ENCODE measurements at places on chromosomes 2 and 18.

GRCh38 chr2:20418519-20418918 lies 28.4 kb upstream of the RHOB start:
- DNase-seq = no peak

- DNase-seq = no peak
Measured at GRCh38 chr2:192379736-192380135, 185.0 kb upstream of the TMEFF2 start.

GRCh38 chr18:36745219-36745975 lies 83.4 kb downstream of the TPGS2 start:
- DNase-seq = no peak

DNA sequence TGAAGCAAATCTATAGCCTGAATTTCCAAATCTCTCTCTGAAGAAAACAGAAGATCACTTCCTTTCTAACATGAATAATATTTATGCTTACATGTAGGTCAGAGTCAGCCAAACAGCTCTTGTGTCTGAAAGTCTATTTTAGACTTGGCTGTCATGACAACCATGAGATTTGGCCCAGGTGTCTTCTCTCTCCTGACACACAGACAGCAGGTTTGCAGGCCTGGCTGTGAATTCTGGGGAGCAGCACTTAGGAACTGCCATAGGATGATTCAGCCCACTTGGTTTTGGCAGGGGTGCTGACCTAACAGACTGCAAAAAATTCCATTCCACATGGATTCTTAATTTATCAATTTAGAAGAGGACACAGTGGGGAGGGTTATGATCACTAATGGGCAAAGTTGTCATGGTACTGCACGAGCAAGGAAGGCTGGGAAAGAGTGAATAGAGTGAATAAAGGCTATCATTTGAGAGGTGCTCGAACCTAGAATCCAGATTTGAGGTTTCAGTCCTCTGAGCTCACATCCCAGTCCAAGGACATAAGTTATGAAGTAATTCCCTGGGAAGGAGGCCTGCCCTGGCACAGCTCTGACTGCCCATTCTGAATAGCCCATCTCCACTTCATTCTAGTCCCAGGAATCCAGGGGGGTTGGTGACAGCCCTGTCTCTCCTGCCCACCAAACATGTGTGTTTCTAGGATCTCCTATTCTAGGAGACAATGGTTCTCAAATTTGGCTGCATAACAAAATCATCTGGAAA lies 453.9 kb upstream of the TRIB2 start:
- peak; percentile 55 for DNase-seq

- DNase-seq = peak; percentile 34
Measured at GRCh38 chr2:9332853-9333245, 90.5 kb downstream of the ITGB1BP1 start.

- DNase-seq = no peak
Measured at GRCh38 chr2:103873716-103874351, 980.1 kb upstream of the POU3F3 start.

GRCh38 chr2:187546762-187547333 lies 7.4 kb downstream of the TFPI start:
- DNase-seq = no peak

DNA sequence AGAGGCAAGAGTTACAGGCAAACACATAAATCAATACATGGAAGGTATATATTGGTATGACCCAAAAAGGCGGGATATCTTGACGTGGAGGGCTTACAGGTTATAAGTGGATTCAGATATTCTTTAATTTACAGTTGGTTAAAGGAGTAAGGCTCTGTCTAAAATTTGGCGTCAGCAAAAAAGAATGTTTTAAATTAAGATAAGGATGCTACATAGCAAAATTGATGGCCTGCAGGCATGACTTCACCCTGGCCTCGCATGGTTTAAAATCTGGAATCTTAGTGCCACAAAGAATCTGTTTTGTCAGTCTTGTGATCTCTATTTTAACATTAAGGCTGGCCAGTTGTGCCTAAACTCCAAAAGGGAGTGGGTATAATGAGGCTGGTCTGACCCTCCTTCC lies 58.4 kb upstream of the REL start:
- DNase-seq = no peak
